Activated CD4-positive, alpha-beta T cell treated with anti-CD3 and anti-CD28 coated beads, Interleukin-2, amount 10 ng/mL, durations not matched to agents 24 days and 14 days (primary cell): ENCODE measurements at places on chromosomes 11 and 22. TPM values are rescaled to one million over a fixed set of nuclear protein-coding genes. Genes with fewer than 3 reads are reported as not detected.

The SMC1B gene
- total RNA-seq: 0.56 and 0.59 TPM in 2 replicates

The TBX10 gene
- total RNA-seq: not detected in 2 replicates

The CHRNA10 gene
- 2.0 and 2.7 TPM in 2 replicates for total RNA-seq

The KCNK4 gene
- total RNA-seq: 0.23 and 0.24 TPM in 2 replicates

The MUC6 gene
- total RNA-seq: not detected in 2 replicates

The KRTAP5-9 gene
- not detected in 2 replicates for total RNA-seq

The OR4P4 gene
- not detected in 2 replicates for total RNA-seq

The NTM gene
- total RNA-seq: not detected in 2 replicates

The MMP13 gene
- not detected in 2 replicates for total RNA-seq

The ZNF214 gene
- not detected in 2 replicates for total RNA-seq

The TRIOBP gene
- 33.3 and 34.8 TPM in 2 replicates for total RNA-seq

The C22orf42 gene
- not detected in 2 replicates for total RNA-seq

The PIH1D2 gene
- total RNA-seq: 0.21 and 0.59 TPM in 2 replicates

The SMTNL1 gene
- not detected in 2 replicates for total RNA-seq

The APOA4 gene
- not detected in 2 replicates for total RNA-seq

The ZC3H7B gene
- 69.1 and 70.5 TPM in 2 replicates for total RNA-seq

The CDC42EP1 gene
- 1.0 and 1.2 TPM in 2 replicates for total RNA-seq

The UQCR10 gene
- total RNA-seq: 90.1 and 96.2 TPM in 2 replicates
